ENCODE measurements at places on chromosomes 3 and 15.

- DNase-seq, result no peak
Observed at GRCh38 chr3:65288776-65289175, 601.0 kb upstream of the ADAMTS9 start.

DNA sequence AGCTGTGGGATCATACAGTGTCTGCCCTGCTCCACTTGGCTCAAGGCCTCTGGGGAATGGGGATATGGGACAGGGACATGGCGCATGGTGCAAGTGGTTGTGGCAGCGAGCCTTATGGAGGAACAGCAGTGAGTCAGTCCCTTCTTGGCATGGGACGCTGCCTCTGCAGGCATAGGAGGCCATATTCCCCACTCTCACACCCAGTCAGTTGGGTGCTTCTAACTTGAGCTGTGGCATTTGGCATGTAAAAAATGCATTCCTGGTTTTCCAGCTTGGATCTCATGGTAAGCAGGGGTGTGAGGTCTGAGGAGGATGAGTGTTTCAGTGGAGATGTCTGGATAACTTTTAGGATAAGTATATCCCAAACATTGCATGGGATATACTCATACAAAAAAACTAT is 31.6 kb upstream of the UBE2Q2 start:
- DNase-seq, result no peak

DNA sequence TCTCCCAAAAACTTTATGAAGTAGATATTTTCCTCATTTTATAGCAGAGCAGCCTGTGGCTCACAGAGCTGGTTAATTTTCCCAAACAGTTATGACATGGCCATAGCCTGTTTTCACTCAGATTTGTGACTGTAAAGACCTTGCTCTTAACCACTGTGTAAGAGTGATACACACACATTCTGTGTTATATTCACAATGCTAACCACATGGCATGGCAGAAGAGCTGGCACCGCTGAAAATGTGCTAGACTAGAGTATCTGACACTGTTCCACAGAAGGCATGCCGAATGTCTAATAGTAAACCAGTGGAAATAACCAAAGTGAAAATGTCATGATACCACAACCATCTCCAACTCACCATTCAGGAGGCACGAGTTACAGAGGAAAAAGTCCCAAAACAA is 71.8 kb downstream of the PEX5L start:
- no peak for DNase-seq

GRCh38 chr3:57079474-57079831 is 19.0 kb downstream of the SPATA12 start:
- no peak for DNase-seq

- DNase-seq, result no peak
Observed at GRCh38 chr15:88108477-88108876, 148.1 kb downstream of the NTRK3 start.

DNA sequence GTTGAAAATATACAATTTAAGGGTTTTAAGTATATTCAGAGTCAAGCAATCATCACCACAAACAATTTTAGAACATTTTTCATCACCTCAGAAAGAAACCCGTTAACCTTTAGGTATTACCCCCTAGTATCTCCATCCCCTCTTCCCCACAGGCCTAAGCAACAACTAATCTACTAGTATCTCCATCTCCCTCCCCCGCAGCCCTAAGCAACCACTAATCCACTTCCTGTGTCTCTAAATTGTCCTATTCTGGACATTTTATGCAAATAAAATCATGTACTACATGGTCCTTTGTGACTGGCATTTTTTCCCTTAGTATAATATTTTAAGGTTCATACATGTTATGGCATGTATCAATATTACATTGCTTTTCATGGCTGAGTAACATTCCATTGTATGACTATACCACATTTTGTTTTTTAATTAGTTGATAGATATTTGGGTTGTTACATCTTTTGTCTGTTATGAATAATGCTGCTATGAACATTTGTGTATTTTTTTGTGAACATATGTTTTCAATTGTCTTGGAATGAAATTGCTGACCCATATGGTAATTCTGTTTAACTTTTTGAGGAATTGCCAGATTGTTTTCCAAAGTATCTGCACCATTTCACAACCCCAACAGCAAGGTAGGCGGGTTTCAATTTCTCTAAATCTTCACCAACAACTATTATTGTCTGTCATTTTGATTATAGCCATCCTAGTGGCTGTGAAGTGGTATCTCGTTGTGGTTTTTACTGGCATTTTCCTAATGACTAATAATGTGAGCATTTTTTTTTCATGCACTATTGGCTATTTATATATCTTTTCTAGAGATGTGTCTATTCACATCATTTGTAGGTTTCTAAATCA is 215.6 kb upstream of the CD96 start:
- DNase-seq, result no peak

GRCh38 chr15:91694131-91694830 is 159.2 kb upstream of the SLCO3A1 start:
- DNase-seq, result no peak

- DNase-seq, result no peak
Observed at GRCh38 chr15:85047271-85047948, 65.8 kb downstream of the PDE8A start.

DNA sequence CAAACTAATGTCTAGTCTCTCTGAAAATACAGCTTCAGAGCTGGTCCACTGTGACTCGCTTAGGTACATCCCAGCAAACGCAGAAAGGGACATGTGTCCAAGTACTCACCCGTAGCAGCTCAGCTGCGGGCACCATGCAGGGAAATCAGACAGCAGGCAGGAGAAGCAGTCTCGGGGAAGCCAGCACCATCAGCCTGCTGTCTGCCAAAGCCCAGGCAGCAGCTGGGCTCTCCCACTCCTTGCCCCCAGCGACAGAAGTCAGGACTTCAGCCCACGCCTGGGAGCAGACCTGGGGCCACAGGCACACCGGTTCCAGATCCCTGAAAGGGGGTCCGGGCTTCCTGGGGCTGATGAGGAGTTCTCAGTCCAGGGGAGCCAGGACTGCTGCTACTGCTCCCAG is 34.9 kb downstream of the SEMA5B start:
- DNase-seq, result no peak

DNA sequence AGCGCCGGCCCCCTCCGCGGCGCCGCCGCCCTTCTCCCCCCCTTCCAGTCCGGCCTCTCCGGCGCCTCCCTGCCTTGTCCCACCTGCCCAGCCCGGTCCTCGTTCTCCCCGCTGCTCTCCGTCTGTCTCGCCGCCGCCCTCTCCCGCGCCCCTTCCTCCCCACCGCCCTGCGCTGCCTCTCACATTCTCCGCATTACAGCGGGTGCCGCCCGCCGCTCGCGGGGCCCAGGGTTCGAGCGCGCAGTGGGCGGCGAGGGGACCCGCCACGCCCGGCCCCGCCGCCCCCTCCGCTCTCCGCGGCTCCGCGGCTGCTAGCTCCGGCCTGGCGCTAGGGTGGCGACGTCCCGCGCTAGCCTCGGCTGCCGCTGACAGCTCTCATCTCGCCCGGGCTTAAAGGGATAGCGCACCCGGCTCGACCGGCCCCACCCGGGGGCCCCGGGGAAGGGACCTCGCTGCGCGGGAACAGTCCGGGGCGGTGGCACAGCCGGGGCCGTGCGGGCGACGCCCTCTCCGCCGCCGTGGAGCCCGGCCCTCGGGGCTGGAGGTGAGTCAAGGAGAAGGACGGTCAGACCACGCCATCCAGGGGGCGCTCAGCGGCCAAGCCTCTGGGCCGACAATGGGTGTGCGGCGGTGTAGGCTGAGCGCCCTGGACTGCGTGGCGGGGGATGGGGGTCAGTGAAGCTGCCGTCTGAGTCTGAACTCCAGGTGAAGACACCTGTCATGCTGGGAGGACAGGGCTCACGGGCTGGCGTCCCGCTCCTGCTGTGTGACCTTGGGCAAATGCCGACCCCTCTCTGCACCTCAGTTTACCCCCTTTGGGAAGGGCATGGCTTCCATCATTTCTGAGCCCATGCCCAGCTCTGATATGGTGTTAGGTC is 187.4 kb upstream of the LINGO1 start:
- DNase-seq, result peak; percentile 46

DNA sequence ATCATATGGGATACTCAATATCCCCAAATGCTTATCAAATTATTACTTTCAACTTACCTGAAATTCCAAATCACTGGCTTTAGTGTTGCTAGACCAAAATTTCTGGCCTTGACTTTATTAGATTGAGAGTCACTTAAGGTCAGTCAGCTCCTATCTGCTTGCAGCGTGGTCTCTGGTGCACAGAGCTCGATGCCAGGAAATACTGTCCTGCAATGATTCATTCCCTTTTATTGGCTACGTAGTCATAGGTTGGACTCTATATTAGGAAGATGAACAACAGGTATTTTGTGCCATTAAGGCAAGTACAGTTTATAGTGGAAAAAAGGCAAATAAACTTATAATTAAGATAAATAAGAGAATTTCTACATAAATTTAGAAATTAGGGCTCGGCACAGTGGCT is 378.6 kb upstream of the MCTP2 start:
- DNase-seq, result no peak

- DNase-seq, result no peak
Observed at GRCh38 chr3:141057946-141058800, 7.0 kb downstream of the SPSB4 start.

DNA sequence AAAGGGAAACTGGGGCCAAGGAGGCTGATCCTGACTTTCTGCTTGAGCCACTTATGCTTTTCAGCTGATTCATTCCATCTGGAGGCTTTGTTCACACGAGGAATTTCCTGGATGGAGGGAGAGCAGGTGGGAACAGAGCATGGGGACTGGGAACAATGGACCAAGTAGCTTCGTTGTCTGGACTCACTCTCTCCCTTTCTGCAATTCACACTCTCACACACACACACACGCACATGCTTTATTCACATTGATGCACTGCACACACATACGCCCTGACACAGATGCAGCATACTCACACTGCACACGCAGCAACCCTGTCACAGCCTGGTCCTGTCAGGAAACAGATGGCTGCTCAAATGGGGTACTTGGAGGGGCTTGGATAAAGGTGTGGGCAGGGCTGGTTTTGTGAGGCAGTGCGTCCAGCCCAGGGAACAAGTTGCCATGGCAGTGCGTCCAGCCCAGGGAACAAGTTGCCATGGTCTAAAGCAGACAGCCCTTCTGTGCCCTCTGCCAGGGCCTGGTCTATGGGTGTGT is 19.8 kb upstream of the CHCHD6 start:
- no peak for DNase-seq

DNA sequence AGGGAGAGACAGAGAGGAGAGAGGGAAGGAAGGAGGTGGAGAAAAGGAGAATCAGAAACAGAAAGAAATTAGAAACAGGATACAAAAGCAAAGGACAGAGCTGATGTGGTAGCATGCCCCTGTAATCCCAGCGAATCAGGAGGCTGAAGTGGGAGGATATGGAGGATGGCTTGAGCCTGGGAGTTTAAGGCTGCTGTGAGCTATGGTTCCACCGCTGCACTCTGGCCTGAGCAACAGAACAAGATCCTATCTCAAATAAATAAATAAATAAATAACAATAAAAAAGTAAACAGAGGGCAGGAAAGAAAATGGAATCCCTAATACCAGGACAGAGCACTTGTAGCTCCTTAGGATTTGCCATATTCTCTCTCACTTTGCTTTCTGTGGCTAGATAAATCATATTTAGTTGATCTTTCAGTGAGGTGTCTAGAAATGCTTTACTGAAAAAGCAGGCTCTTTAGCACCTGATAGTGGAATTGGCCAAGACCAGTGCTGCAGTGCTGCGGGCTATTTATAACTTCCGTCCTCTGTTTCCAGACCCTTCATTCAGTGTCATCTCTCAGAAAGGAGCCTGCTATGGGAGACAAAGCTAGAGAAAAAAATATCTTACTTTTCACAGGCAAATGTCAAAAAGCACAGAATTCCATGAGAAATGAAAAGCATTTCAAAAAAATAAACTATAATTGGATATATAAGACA is 20.0 kb upstream of the SLC28A2 start:
- no peak for DNase-seq

DNA sequence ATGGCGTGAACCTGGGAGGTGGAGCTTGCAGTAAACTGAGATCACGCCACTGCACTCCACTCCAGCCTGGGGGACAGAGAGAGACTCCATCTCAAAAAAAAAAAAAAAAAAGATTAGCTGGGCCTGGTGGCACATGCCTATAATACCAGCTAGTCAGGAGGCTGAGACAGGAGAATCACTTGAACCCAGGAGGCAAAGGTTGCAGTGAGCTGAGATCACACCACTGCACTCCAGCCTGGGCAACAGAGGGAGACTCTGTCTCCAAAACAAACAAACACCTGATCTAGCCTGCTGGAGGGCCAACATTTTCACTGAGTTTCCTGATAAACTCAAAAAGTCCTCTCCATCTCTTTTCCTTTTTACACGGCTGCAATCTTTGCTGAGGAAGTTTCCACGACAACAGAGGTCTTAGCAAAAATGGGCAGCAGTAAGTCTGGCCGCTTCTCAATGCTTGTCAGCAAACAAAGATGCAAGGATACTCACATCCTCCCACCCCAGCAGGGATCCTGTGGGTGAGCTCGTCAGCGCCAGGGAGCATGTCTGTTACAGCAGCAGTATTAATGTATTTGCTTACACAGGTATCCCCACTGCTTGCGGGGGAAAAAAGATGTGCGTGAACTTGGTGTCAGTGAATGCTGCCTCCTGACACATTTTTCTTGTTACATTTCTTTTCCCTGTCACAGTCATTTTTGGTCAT is 21.0 kb upstream of the CCDC174 start:
- no peak for DNase-seq

DNA sequence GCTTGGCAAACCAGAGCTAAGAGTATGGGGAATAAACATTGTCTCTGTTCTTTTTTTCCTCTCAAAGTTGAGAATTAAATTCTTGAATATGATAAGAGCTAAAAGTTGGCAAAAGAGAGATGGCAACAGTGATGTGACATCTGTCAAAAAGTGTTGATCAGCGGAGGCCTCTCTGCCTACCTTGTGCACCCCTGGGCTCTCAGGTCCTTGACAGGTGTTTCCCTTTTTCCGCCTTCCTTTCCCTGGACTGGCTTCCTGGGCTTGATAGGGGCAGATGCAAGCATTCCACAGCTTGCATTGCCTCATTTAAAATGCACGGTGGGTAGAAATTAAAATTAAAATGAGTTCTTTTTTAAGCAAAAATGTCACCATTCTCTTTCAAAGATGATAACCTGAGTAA is 84.2 kb downstream of the NSUN3 start:
- DNase-seq, result no peak

GRCh38 chr3:27500035-27500434 is 15.9 kb upstream of the SLC4A7 start:
- no peak for DNase-seq

DNA sequence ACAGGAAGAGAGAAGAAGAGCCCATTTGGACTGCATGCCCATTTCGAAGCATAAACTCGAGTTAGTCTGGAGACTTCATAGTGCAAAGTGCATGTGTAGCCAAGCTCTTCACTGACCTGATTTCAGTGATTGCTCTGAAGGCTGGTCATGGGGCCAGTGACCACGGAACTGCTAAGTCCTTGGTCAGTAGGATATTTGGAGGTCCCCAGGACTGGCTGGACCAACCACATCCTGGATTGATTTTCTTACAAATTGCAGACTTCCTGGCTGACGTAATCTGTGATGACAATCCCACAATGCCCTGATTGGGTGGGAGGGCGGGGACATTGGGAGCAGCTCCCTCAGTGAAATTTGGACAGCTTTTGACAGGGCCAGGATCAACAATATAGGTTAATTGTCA is 233.4 kb downstream of the CACNA2D3 start:
- no peak for DNase-seq

Measured in amygdala (tissue), 56 donors.